Activated naive CD4-positive, alpha-beta T cell treated with anti-CD3 and anti-CD28 coated beads, Interleukin-2, amount 50 U/mL, for 72 hours (primary cell): ENCODE measurements at places on chromosomes 1 and 21. TPM values are rescaled to one million over a fixed set of nuclear protein-coding genes. Genes with fewer than 3 reads are reported as not detected.

- no peak for DNase-seq
Observed at GRCh38 chr1:18940303-18941020, 16.0 kb downstream of the IFFO2 start.

DNA sequence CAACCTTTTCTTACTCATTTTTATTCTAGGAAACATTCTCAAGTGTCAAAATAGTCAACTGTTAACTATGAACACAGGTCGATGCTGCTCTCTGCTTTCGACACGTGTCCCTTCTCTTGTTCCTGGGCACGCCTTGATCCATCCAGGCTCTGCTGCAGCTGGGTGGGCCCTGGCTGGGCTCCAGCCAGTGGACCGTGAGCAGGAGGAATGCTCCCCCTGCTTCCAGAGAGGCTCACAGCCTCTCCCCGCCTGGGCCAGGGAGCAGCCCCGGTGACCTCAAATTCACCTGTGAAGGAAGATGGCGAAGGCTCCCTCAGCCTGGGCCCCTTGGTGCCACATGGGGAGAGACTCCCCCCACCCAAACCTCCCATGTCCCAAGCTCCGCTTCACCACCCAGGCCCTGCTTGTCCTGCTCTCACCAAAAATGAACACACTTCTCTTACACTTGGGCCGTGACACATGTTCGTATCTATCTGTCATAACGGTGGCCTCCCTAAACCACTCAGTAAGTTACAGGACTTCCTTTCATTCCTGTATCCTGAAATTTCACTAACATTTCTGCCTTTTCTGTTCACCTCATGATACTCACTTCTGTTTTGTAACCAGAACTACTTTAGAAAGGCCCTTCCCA, 24.6 kb upstream of the ADARB1 start:
- DNase-seq: no peak

GRCh38 chr1:44723064-44723463, 7.9 kb downstream of the RNU5D-1 start:
- no peak for DNase-seq

DNA sequence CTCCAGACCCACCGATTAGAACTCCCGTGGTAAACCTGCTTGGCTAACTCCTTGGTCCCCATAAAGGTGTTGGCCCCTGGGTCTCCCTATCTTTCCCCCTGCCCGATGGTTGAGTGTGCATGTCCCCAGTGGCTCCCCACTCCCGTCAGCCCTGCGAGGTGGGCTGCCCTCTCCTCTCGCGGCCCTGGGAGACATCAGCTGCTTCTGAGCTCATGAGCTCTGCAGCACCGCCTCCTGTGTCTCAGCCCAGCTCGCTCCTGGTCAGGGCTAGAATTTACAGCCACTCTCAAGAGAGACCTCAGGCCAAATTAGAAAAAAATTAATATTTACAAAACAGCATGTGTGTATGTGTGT, 15.9 kb upstream of the ZBTB21 start:
- DNase-seq: no peak

DNA sequence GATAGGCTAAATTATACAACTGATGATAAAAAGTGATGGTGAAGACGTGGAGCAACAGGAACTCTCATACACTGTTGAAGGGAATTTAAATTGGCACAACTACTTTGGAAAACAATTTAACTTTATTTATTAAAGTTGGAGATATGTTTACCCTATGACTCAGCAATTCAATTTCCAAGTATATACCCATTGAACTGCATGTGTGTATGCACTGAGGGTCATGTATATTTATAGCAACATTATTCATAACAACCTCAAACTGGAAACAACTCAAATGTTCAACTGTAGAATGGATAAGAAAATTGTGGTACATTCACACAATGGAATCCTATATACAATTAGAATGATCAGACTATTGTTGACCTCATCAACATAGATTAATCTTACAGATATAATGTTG, 16.5 kb upstream of the BCAS2 start:
- DNase-seq: no peak

GRCh38 chr1:47812904-47813514, 184.2 kb downstream of the TRABD2B start:
- DNase-seq: no peak

- no peak for DNase-seq
Observed at GRCh38 chr1:205065666-205066065, 18.6 kb downstream of the TMEM81 start.

DNA sequence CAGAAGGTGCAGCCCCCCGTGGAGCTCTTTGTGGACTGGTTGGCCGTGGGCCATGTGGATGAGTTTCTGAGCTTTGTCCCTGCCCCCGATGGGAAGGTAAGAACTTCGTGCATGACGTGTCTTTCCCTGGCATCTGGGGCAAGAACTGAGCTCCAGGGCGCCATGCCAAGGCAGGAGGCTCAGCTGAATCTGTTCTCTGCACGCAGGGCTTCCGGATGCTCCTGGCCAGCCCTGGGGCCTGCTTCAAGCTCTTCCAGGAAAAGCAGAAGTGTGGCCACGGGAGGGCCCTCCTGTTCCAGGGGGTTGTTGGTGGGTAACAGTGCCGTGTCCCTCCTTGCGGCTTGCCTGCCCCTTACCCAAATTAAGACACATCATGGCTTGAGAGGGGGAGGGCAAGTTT, 27.7 kb downstream of the PADI3 start:
- DNase-seq: no peak

DNA sequence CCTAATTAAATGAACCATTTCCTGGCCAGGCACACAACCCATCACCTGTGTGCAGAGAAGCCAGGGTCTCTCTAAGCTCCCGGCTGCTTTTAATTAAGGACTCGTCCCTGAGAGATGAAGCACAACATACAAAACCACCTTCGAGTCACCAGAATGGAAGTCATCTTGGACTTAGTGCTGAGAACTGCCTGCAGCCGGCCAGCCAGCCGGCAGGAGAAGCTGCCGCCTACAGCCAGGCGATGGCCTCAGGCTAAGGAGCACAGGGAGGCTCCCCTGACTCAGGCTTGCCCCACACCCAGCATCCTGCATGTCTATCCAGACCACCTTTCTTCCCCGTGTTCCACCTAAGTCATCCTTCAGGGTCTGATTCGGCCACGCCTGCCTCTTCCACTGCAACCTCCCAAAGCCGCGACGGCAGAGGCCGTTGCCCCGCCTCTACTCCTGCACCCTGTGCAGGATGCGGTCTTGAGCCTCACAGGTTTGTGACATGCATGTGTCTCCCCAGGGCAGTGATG, 83.6 kb downstream of the SLC66A1 start:
- no peak for DNase-seq

- no peak for DNase-seq
Observed at GRCh38 chr1:150269451-150269850, 635 bp upstream of the APH1A start.

DNA sequence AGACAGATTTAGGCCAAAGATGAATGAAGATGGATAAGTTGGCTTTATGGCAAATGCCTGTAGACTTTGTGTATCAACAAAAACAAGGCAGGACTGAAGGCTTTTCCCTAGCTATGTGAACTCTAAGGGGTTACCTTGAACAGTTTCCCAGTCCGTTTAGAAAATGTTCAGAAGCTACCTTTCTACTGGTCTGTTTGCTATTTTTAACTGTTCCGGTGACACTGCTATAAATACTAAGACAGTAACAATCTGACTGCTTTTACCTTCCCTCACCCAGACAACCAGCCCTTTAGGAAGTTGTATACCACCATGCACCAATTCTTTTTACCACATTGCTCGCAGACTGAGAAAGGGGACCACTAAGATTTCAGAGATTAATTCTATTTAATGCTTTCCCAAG, 102.2 kb downstream of the PHTF1 start:
- DNase-seq: no peak

- DNase-seq: no peak
Observed at GRCh38 chr1:5572794-5573193, 419.4 kb downstream of the NPHP4 start.

DNA sequence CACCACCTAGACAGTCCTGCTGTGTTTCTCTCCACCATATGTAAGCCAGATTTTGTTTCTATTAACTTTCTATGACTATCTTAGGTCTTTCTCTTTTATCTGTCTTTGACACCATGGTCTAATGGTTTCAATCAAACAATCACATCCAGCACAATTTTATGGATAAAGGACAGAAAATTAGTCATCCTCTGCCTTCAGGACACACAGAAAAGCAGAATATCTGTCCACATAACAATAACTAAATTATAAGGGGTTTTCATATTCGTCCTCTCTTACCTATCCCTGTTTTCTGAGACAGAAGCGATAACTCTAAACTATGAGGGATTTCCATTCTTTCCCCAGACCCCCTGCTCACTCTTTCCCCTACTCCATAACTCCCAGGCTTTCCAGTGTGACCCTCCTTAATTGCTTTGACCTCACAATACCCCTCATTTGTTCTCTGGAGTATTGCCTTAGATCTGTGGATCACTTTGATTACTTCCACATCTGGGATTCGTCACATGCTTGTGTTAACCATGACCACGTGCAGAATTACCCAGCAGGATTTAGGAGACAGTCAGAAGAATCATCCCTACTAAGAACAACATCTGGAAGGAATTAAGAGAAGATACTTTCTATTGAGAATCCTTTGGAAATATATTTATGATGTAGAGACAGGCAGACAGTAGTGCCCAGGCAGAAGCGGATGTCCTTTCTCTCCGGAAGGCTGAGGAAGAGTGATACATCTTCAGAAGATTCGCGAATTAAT, 108.2 kb upstream of the GREM2 start:
- no peak for DNase-seq

- no peak for DNase-seq
Observed at GRCh38 chr1:228370941-228371740, 35.5 kb downstream of the TRIM11 start.

DNA sequence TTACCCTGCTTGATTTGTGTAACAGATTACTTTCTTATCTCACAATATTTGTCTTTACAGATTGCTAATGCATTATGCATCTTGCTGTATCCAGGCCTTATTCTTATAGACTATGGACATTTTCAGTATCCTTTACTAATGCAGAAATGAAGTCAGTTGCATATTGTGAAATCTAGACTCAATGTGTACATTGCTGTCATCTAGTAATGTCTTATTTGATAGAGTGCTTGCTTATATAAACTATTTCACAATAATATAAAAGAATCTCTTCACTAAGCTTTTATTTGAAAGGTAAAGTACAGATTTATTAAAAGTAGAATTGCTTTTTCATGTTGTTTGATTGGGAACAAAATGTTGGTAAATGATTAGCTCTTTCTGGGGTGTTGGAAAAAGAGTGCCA, 39.6 kb downstream of the ALG6 start:
- DNase-seq: no peak

- no peak for DNase-seq
Observed at GRCh38 chr1:39352881-39353280, 138.6 kb upstream of the BMP8A start.

DNA sequence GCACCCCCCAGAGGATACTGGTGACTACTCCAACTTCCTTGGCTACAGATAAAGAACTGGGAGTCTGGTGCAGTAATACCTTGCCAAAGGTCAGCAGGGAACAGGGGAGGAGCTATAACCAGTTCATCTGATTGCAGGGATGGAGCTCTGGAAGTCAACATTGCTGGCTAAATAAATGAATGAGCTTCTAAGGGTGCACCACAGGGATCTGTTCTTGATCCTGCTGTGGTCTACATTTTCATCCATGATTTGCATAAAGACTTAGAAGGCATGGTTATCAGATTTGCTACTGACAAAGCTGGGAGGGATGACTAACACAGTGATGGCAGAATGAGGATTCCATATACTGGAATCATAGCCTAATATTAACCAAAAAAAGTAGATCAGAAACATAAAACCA, 18.3 kb downstream of the PLEKHA6 start:
- no peak for DNase-seq

DNA sequence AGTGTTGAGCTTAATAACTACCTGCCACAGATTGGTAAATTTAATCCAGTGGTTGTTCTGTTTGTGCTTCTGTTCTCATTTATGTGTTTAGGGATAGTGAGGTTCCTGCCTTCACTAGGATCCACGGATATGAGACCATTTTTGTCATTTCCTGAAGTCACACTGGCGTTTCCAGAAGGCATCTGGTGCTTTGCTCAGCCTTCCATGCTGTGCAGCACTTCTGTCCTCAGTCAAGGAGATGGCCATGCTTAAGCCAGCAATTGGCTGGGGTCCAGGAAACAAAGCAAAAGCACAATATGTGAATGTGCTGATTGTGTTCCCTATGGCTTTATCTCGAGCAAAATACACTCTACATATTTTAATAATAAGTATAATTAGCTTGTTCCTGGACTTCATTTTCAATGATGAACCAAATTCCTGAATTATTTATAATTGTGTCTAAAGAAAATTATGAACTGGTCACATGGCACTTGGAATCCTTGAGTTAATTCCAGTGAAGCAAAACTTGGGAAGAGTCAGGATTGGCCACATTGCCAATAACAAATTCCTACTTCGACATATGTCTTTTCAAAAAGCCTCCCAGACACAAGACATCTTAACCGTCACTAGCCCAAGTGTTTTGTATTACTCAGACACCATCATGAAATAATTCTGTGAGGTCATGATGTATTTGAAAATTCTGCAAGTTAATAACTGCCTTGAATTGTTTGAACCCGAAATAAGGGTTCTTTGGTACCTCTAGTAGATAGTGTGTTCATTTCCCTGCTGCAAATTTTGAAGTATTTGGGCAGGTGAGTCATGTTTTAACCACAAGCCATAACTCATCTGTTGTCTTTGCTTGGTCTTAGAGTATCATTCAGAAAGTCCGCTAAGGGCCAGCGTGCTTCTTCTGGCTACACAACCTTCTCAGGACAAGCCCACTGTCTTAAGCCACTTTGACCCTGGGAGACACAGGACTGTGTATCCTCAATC, 412.4 kb downstream of the DISC1 start:
- DNase-seq: no peak

DNA sequence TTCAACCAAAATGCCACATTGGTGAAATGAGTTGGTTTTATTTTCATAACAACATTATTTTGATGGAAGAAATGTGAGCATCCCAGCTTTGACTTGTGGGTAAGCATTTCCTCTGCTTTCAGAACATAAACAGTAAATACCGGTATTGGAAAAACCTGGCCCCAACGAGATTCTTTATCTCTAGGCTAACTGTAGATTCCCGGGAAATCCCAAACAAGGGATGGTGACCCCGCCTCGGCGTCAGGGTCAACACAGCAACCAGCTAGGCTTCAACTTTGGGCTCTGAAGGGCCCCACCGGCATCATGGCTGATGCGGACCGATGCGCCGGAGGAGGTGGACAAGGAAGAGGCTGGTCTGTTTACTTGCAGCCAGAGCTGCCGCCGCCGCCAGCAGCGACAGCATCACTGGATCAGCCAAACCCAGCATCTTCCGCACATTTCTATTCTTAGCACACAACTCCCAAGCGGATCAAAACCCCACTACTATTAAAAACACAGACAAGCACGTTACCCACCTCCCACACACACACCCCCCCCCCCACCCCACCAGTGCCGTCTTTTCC, 1.1 kb downstream of the AKT3 start:
- DNase-seq: peak; percentile 45

Gene RHBG
- not detected for total RNA-seq

Gene TDRD5
- total RNA-seq: not detected

Gene TAS1R1
- total RNA-seq: not detected

Gene CD1B
- total RNA-seq: not detected

Gene OPTC
- not detected for total RNA-seq

Gene S100A12
- not detected for total RNA-seq

Gene PKP1
- not detected for total RNA-seq

Gene EXO1
- total RNA-seq: 49.3 TPM

Gene ANKRD65
- total RNA-seq: 0.29 TPM

Gene LDLRAP1
- total RNA-seq: 17.2 TPM

Gene KRTAP12-1
- not detected for total RNA-seq
